AG20443 (cell line): ENCODE measurements at places on chromosomes 5 and 9.
A peak's percentile ranks its signal among the peaks of the same experiment; 100 is the strongest.

DNA sequence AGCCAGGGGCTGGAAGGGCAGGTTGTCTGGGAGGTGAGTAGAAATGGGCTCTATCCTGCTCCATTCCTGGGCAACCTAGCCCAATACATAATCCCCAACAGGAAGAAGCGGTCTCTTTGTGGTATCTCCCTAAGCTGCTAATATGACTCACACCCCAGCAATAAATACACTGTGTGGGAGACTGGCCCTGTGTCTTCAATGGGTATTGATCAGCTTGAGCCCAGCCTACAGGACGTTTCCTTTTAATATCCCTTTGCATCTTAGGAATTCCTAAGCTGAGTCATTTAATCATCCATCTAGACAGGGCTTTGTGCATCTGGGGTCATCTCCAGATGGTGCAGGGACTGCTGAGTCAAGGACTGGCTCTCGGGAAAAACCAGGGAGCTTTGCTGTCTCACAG, 207.0 kb upstream of the PANK3 start:
- peak; percentile 24 for DNase-seq

DNA sequence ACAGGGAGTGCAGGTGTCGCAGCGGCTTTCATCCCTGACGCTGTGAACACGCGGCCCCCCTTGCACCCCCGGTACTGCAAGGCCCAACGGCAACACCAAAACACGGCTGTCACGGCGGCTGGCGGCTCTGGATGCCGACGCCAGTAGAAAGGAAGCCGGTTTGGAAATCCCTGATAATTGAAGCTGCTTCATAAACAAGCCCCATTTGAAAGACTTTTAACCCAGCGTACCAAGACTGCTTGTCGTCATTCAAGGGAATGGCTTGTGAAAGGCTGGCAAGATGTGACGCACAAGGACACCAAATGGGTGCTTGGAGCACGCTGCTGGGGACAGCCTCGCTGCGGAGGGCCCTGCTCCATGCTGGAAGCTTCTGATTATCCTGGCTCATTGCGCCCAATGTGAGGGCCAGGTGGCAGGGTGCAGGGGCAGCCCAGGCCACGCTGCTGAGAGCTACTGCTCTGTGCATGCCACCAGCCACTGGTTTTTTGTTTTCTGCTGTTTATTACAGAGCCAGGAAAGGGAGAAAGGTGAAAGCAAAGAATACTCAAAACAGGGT, 63.1 kb downstream of the GTF3C4 start:
- peak; percentile 29 for DNase-seq

DNA sequence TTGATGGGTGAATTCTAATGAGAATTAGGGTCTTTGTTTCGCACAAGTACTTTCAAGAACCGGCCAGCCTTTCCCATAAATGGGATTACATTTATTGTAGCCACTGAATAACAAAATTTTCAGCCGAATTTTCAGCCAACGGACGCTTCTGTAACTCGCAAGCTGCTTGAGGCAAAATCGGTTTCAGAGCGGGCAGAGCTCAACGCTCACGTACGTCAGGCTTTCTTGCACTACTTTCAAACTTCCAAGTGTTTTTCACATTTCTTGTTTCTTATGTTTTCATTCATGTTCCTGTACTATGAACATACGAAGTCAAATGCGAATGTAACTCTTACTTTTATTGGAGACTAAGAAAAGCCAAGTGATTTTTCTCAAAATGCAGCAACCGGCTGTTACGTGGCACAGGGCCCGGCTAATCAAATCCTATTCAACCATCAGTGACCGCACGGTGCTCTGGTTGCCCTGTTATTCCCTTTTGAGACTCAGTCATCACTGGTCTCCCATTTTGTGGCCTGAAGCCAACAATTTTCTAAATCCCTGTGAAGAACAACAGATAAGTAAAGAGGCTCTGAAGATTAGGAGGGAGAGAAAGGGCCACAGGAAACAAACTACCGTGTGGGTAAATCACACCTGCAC, 68.5 kb downstream of the SLC28A3 start:
- DNase-seq = no peak

DNA sequence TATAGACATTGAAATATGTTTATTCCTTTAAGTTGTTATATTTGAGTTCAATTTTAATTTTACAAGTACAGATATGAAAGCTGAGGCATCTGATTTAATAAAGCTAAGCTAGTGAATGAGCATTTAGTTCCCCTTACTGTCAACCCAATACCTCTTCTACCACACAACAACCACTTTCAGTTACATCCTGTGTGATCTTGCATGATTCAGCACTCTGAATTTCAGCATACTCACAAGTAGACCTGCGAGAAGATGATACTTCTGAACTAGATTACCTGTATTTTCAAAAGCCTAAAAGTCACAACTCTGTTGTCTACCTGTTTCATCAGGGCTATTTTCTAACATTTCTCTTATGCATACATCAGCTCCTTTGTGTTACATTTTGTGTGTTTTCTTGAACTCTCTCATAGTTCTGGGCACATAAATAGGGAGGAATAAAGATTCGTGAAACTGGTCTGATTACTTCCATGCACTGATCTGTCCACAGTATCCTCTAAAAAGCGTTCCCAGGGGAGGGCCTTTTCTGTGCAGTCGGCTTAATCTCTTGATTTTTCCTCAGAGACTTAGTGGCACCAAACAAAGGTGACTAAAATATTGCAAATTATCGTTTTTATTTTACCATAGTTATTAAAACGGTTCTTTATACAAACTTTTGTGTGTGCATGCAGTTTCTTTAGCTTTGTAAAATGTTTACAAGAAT, 2025.5 kb upstream of the NUDT12 start:
- DNase-seq = no peak

GRCh38 chr9:3237121-3237520, 288.7 kb downstream of the RFX3 start:
- DNase-seq = no peak

DNA sequence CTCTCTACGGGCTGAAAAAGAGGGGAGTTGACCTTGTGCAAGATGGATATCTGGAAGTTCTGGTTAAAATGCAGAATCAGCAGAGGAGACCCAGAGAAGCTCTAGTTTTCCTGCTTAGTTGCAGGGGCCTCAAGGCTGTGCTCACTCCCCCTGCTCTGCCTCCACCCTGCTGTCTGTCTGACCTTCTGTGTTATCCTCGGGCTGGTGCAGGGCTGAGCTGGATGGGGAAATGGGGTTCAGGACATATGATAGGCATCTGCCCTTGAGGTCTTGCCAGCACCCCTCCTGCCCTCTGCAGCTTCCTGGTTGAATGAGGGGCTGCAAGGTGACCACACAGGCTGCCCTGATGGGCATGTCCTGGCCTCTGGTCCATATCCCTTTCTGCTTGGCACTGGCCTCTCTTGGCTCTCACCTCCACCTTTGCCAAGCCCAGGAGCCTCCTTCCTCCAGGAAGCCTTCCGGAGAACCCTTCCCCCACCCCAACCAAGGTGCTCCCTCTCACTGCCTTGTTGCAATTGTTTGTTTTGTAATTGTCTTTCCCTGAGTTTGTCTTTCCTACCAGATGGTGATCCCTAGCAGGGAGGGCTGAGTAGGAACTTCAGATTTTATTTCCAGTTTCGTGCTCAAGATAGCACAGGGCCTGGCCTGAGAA, 1.3 kb downstream of the TMEM268 start:
- no peak for DNase-seq

DNA sequence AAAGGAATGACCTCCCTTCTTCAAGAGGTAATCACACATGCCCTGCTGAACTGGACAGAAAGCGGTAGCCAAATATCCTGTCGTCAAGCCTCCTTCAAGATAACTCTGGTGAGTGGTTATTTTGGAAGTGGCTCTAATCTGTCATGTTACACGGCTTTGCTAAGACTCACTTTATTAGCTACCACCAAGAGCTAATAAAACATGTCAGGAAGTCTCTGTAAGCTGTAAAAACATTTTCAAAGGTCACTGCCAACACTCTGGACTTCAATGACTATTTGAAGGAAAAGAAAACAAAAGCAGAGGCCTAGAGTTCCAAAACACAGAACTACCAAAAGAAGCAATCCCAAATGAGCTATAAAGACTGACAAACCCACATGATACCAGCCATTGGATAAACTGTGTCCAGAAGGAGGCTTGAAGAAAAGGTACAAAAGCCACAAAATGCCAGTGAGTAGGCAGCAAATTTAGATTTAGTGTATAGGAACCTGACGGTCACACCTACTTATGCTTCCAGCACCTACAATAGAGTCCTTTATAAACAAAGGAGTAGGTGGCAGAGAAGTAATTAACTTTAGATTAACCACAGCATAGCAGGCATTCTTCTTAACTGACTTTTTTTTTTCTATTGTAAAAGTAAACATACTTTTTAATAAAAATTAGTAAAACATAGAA, 97.3 kb upstream of the EQTN start:
- no peak for DNase-seq

- DNase-seq = no peak
Observed at GRCh38 chr5:16588434-16589214, 28.2 kb downstream of the RETREG1 start.

GRCh38 chr9:6712041-6712440, 45.7 kb upstream of the KDM4C start:
- no peak for DNase-seq

DNA sequence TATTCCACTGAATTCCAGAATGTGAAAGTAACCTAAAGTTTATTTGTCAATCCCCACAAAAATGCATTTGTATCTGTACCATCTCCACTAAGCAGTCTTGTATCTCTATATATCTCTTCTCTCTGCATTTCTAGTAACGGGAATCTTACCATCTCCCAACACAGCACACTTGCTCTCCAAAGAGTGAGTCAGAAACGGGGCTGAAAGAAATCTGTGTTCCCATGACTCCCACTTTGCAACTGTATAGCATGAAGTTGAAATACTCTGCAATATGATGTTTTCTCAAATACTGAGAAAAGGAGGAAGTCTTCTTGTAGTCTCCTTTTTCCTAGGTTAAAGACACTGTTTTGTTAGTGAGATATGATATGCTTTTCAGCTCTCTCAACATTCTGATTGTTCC, 848.8 kb upstream of the ACO1 start:
- no peak for DNase-seq

GRCh38 chr5:37552161-37552560, 173.0 kb downstream of the WDR70 start:
- no peak for DNase-seq

DNA sequence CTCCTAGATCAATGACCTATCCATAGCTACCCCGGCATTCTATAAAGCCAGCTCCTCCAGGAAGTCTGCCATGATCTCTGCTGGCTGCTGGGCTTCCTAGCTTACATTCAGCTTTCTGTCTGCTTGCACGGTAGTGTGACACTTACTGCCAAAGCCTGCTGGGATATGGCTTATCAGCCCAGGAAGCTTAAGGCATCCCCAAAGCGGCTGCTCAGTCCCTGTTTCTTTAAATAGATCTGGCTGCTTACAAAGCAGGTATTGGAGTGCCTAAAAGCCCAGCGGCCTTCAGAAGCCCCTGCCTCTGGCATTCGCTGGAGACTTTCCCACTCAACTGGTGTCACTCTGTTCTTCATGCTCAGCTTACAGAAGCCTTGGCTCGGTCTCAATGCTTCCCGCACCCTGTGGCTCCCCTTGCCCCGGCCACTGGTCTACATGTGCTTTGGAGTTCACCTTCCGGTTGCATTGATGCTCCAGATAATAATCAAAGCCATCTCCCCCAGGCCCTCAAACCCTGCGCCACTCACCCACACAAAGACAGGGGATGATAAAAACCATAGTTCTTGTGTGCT, 31.3 kb upstream of the STRBP start:
- DNase-seq = no peak

- DNase-seq = no peak
Observed at GRCh38 chr5:111401906-111402305, 110.4 kb downstream of the STARD4 start.

GRCh38 chr9:78031444-78031892, at the start of gene GNAQ:
TSS of gene GNAQ (minus strand) at chr9:78031811. CDS start at chr9:78031235, 576 bp downstream.
- peak; percentile 52 for DNase-seq

DNA sequence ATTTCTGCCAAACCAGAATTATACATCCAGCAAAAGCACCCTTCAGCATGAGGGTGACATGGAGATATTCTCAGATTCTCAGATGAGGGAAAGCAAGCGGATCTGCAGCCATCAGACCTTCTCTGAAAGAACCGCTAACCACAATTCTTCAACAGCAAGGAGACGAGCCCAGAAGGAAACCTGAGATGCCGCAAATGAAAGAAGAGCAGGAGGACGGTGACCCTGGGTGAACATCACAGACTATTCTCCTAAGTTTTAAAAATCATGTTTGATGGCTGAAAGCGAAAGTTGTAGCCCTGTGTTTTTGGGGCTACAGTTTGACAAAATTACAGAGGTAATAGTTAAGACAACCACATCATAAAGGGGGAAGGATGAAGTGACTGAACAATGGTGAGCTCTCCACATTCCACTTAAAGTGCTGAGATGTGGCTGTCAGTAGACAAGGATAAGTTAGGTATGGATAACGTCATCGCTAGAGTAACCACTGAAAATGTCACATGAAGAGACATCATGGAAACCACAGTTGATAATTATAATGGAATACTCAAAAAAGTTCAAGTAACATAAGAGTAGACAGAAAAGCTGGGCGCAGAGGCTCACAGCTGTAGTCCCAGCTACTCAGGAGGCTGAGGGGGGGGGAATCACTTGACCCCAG, 31.5 kb upstream of the NSMF start:
- DNase-seq = no peak

DNA sequence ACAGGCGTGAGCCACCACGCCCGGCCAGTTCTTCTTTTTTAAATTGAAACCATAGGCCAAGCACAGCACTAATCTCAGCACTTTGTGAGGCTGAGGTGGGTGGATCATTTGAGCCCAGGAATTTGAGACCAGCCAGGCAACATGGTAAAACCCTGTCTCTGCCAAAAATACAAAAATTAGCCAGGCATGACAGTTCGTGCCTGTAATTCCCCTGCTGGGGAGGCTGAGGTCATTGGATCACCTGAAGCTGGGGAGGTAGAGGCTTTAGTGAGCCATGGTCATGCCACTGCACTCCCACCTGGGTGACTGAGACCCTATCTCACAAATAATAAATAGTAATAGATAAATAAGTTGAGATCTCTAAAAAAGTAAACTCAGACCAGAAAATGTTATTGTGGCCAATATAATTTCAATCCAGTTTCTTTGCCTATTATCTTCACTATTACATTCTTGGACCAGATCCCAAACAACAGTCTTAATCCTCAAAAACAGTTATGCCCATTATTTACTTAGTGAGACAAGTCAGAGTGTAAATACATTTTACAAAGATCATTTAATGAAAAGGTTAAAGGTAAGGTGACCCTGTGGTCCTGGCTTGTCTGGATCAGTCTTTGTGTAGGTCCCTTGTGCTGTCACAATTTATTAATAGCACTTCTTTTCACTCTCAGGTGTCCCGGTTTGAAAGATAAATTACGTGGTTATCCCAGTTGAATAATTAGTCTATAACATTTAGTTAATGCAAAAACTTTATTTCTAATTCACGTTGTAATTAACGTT, 53.6 kb downstream of the RAB24 start:
- DNase-seq = no peak

DNA sequence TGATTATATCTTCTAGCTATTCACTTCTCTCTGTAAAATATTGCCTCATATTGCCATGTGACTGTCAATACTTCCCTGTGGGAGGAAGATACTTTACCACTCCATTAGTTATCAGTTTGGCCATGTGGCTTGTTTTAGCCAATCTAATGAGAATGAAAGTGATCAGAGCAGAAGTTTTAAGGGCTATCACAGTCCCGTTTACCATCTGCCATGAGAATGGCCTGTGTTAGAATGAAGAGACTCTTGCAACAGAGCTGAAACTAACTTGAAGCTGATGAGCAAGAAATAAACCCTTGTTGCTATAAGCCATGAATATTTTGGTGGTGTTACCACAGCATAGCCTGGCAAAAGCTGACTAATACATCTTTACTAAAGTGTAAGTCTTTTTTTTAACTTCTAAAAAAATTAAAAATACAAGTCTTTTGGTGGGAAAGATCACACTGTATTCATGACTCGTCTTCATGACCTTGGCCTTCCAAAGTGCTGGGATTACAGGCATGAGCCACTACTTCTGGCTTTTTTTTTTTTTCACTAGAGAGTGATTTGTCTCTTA, 68.0 kb upstream of the CTNNA1 start:
- no peak for DNase-seq
